ENCODE measurements at places on chromosomes 4 and X. TPM values are rescaled to one million over a fixed set of nuclear protein-coding genes. Genes with fewer than 3 reads are reported as not detected.

Gene DRP2
- total RNA-seq: 0.29 TPM

Gene PAK3
- 18.4 TPM for total RNA-seq

Gene YTHDC1
- total RNA-seq: 162 TPM

DNA sequence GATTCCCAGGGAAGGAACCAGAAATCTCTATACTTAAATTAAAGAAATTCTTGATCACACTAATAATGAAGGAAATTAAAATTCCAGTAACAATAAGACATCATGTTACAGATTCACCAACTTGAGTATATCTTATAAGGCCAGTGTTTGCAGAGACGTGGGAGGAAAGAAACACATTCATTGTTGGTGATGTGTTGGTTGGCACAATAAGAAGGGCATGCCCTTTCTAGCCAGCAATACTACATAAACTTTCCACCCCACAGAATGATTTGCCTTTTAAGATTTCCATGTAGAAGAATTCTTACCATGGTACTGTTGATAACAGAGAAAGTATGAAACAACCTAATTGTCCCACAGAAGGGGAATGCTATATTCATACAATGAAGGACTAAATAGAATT, 581.5 kb downstream of the STIM2 start:
- no peak for DNase-seq
- no peak overlapping the region for H3K27ac ChIP-seq
- H3K4me3 ChIP-seq: no peak overlapping the region
- H3K36me3 ChIP-seq: no peaks in the 10 kb centered on the region

DNA sequence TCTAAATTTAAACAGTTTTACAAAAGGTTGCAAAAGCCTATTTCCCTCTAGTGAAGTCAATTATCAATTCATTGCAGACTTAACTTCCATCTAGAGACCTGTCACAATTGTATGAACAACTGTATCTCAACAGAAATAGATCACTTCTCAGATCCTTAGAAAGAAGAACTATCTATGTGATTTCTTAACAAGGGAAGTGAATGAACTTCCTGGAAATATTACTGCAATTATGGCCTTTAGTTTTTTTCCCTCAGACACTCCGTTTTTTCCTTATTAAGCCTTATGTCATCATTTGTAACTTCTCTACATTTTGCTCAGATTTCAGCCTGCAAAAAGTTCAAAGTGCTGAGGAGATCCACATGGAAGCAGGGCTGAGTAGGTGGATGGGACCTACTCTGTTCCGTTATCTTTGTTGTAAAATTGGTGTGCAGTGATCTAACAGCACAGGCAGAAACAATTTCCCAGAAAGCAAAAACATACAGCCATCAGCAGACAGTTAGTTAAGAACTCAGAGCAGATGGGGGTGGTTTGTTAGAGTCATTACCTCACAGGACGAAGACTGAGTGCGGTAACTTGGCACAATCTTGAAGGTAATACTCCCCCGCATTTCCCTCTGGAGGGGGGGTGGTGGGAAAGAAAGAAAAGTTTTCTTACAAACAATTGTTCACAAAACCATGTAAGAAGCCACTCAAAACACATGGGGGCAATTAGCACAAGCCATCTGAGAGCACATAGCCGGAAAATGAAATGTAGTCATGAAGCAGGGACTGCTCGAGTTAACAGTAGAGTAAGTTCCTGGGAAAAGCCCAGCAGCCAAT, 112.3 kb downstream of the NYX start:
- H3K27ac ChIP-seq: no peak overlapping the region
- H3K4me3 ChIP-seq: no peak overlapping the region
- no peak for DNase-seq
- no peaks in the 10 kb centered on the region for H3K36me3 ChIP-seq
- H3K27me3 ChIP-seq: no peaks in the 10 kb centered on the region

DNA sequence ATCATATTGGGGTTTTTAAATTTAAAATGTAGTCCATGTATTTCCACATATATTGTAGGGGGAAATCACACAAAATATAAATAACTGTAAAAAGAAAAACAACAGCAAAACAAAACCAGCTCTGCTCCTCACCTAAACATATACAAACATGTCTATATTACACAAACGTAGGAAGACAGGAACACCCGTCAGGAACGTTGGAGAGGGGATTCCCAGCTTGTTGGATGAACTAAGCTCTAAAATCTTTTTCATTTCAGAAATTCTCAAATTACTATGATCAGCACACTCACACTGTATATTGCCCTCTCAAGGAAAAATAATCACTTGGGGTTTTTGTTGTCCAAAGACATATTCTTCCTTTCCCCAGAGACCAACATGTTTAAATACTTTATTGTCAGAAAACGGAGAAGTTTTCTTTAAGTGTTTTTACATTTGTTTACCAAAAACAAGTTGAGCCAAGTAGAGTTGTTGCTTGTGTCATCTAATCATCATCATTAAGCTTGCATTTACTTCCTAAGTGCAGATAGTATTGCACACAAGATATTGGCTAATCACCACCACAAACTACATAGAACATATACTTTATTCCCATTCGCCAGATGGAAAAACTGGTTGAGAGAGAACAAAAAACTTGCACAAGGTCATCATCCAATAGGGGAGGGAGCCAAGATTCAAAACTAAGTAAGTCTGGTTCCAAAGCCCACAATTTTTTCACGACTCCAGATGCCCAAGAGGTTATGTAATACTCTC, 2.4 kb upstream of the TLR10 start:
- H3K4me1 ChIP-seq: peaks cover 18% of the 10 kb centered on the region
- DNase-seq: no peak
- H3K4me3 ChIP-seq: no peak overlapping the region
- no peak overlapping the region for H3K27ac ChIP-seq
- no peaks in the 10 kb centered on the region for H3K27me3 ChIP-seq
- peaks cover 1% of the 10 kb centered on the region for H3K36me3 ChIP-seq

Data from progenitor cell of endocrine pancreas (in vitro differentiated cells).